ENCODE measurements at places on chromosomes 5 and 9.

DNA sequence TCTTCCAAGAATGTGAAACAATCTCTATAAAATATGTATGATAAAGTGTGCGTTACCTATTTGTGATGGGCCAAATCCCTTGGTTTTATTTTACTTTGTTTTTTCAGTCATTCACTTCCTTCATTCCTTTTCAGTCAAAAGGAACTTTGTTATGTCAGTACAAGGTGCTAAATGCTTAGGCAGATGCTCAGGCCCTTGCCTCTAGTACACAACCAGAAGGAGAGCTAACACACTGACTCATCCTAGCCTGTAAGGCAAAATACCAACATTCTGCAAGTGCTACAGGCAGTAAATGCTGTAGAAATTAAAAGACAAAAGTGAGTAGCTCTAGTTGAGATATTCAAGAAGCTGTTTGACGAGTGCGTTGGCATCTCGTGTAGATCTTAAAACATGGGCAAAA lies 49.4 kb downstream of the TRPM6 start:
- no peak for DNase-seq

- DNase-seq: no peak
Observed at GRCh38 chr9:33112094-33112493, 35.6 kb upstream of the SMU1 start.

DNA sequence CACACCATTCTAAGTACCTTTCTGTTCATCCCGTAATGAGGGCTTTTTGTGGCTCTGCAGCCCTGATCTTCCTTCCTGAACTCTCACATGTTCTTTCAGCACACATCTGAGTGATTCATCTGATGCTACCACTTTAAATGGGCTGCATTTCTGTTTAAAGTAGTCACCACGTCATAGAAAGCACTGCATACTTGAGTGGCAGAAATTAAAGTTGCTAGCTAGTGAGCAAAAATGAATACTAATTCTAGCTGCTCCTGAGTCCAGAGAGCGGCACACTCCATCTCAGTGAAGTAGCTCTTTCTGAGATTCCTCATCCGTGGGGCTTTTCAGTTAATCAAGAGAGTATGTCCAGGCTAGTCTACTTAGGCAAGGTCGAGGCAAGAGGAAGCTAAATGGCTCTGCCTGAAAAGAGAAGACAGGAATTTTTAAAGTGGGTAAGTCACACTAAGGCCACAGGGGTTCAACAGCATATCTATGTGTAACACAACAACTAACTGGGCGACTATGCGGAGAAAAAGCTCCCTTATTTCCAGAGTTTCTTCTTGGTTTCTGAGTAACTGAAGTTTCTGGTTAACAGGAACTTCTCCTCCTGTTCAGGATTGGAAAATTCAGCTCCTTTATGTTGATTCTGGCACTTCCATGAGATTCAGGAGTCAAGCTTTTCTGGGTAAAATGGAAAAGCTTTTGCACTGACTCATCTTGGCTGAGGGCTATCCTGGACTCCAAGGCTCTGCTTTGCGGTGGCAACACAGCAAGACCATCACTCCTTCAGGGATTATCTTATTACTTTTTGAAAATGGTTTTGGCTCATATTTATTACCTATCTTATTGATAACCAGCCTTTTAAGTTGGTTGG lies 109.5 kb downstream of the TAF11L14 start:
- DNase-seq: peak; percentile 84

DNA sequence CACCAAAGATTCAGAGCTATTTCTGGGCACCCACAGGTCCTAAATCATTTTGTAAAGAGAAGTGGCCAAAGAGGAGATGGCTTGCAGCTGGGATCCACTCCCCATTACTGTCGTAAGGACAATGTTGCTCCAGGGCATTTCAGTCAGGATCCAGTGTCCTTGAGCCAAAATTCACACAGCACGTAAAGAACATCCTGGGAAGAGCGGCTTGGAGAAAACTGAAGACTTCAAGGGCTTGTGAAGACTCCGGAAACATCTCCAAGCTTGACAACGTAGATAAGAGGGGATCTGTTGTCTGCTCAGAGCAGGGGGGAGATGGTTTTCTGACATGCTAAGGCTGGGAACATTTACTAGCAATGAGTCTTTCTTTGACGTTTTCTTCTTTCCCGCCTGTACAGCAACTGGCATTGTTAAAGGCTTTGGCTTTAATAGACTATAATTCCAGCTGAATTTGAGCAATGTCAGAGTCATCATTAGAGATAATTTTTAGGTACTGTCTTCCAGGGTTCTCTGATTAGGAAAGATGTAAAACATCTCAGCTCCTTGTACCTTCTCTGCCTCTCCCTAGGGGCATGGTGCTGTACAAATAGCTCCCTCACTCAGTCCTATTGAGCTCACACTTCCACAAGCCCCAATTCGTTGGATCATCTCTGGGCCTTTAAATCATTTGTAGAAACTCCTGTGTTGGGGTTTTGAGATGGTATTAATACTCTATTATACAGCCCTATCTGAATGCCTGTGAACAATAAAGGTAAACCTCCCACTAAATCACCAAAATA lies 39.7 kb downstream of the EGFLAM start:
- DNase-seq: no peak

DNA sequence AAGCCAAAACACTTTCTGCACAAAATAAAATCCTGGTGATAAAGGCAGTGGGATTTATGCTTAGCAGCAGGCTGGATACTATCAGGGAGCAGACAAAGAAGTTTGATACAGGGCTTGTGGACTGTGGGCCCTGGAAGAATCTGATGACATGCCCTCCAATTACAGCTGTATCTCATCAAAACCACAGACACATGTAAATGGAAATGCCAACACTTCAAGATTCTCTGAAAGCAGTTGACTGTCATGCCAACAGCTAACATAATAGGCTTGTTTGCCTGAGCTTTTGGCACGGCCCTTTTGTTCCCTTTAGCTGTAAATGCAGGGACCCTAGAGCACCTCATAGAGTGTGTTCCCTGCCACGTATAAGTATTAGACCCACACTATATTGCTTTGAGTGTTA lies 114.4 kb downstream of the STK32A start:
- DNase-seq: no peak

DNA sequence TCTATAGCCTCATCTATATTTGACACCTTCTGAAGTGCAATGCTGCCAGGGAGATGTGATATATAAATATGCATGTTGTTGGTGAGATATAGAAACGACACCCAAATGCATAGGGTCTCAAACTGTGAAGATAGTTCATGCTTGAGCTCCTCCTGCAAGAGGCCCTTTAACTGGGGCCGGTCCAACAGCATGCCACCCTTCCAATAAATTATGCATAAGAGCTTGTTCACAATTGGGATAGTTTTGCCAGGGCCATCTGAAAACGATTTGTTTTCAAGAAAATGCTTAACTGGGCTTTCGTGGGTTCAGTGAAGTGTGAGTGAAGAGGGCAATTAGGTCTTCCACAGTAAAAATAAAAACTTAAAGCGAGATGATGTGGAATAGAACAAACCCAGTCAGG lies 424.2 kb upstream of the WWC1 start:
- no peak for DNase-seq

GRCh38 chr5:42242881-42243485 lies 180.3 kb upstream of the GHR start:
- no peak for DNase-seq

- no peak for DNase-seq
Observed at GRCh38 chr5:31078956-31079355, 114.5 kb upstream of the CDH6 start.

DNA sequence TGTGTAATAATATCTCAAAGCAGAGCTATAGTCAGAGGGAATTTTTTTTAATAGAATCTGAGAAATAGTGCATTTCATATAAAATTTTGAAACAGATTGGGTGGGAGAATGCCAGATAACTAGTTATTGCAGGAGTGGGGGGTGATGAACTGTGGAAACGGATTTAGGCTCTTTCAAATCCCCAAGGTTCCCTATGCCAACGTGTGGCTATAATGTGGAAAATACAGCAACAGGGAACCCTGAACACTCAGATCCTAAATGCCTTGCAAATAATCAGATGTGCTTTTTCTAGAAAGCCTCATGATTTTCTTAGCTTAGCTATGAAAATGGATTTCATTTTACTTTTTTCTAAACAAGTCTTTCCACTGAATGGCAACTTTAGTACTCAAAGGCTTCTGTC lies 180.5 kb upstream of the DMAC1 start:
- no peak for DNase-seq

GRCh38 chr5:172959824-172960799 lies 888 bp downstream of the RPL26L1 start:
- no peak for DNase-seq

- DNase-seq: no peak
Observed at GRCh38 chr5:26666371-26666770, 372.0 kb downstream of the CDH9 start.

DNA sequence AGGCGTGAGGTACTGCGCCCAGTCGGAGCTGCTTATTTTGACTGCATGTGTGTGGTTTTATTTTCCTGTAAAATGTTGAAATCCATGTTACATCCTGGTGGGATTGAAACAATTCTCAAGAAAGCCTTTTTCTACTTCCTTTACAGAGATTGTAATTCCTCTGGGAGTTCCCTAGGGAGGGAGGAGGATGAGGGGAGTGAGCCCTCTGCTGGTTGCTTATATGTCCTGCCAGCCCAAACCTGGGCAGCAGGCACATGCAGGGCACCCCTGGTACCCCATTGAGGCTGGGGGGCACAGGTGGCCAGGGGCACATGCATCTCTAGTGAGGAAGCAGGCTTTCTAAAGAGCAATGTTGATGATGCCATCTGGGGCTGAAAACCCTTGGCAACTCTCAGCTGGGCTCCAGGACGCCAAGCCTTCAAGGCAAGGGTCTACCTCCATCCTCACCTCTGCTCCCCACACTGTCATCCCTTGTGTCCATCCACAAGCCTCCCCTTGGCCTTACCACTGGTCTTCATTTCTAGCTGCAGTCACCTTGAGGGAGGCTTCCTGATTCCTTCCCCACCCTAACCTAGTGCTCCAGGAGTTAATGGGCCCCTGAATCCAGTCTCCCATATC lies 84.7 kb upstream of the TNFSF8 start:
- peak; percentile 40 for DNase-seq

DNA sequence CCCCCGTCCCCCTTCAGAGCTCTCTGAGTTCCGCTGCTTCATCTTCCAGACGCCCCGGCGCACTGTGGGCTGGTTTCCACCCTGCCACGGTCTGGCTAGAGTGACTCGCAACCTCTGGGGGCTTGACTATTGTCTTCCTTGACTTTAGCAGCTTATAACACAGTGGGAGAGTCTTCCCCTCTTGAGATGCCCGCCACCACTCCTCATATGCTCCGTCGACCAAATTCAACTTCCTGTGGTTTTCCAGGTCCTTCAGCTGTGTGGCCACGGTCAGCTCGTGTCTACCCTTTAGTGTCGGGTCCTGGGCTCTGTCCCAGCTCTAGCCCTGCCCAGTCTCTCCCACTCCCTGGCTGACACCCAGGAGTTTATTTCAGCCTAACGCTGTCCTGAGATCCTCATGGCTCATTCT lies 28.2 kb upstream of the NCS1 start:
- peak; percentile 11 for DNase-seq

GRCh38 chr9:91949392-91949945 lies 559 bp downstream of the ROR2 start:
- DNase-seq: no peak

DNA sequence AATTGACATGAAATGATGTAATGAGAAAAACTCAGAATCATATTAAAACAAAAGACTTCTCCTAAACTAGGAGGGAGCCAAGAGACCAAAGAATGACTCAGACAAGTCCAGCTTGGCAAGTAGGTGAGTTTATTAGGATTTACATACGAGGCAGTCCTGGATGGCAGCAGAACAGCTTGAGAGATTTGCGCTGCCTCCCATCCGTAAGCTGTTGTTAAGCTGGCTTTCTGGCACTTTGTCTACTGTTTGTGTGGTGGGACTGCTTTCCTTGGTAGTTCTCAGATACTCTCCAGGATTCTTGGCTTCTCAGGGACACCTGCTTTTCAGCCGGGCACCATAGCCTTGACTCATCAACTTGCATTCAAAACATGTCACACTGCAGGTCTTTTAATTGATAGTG lies 57.6 kb downstream of the COX7C start:
- no peak for DNase-seq

Measured in brain microvascular endothelial cell (primary cell).